CD4-positive, alpha-beta T cell (primary cell): ENCODE measurements at places on chromosomes 1 and 21.

GRCh38 chr1:214076708-214077065 lies 88.9 kb downstream of the PROX1 start:
- no peak for DNase-seq

GRCh38 chr1:16007671-16008341 lies 3.8 kb downstream of the SRARP start:
- no peak for DNase-seq

DNA sequence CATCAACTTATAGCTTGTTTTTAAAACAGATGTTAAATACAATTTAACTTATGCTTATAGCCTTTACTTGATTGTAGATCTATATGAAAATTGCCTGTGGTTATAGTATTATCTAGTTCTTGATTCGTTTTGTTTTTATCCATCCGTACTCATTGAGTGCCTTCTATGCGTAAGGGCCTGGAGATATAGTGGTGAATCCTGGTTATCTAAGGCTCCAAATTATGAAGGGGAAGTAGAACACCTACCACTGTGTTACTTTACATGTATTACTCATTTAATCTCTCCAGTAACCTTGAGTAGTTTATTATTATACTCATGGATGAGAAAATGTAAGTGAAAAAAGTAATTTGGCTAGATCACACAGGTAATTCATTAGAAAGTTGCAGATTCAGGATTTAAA lies 121.8 kb downstream of the OSBPL9 start:
- DNase-seq: no peak

GRCh38 chr1:222171005-222171404 lies 376.9 kb downstream of the HHIPL2 start:
- DNase-seq: no peak

DNA sequence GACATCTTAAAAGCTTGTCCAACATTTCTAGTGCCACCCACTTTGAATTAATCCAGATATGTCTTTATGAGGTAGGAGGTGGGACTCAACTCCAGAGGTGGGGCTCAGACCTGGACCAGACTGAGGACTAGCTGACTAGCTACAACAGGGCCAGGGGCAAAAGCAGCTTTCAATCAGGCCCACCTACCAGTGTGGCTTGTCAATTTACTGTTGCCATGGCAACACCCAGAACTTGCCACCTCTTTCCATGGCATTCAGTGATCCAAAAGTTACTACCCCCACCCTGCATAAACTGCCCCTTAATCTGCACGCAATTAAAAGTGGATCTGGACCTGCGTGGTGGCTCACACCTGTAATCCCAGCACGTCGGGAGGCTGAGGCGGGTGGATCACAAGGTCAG lies 113.2 kb upstream of the KAZN start:
- no peak for DNase-seq

- no peak for DNase-seq
Measured at GRCh38 chr1:31467005-31467674, 54.1 kb downstream of the SERINC2 start.

GRCh38 chr1:150777544-150777943 lies 12.0 kb upstream of the CTSS start:
- DNase-seq: no peak

GRCh38 chr1:2091611-2092604 lies 41.7 kb downstream of the PRKCZ start:
- DNase-seq: peak; percentile 30

- no peak for DNase-seq
Measured at GRCh38 chr1:97901017-97901658, 19.7 kb downstream of the DPYD start.

DNA sequence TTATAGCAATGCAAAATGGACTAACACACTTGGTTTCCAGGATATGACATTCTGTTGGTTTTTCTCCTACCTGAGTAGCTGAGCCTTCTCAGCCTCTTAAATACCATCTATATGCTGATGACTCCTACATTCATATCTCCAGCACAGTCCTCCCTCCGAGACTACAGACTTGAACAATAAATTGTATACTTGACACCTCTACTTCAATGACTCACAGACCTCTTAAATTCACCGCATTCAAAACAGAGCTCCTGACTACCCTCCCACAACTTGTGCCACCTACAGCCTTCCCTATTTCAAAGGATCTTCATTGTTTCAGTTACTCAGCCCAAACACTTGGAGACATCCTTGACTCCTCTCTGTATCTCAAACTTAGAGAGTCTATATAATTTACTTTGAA lies 66.8 kb upstream of the ASB17 start:
- no peak for DNase-seq

DNA sequence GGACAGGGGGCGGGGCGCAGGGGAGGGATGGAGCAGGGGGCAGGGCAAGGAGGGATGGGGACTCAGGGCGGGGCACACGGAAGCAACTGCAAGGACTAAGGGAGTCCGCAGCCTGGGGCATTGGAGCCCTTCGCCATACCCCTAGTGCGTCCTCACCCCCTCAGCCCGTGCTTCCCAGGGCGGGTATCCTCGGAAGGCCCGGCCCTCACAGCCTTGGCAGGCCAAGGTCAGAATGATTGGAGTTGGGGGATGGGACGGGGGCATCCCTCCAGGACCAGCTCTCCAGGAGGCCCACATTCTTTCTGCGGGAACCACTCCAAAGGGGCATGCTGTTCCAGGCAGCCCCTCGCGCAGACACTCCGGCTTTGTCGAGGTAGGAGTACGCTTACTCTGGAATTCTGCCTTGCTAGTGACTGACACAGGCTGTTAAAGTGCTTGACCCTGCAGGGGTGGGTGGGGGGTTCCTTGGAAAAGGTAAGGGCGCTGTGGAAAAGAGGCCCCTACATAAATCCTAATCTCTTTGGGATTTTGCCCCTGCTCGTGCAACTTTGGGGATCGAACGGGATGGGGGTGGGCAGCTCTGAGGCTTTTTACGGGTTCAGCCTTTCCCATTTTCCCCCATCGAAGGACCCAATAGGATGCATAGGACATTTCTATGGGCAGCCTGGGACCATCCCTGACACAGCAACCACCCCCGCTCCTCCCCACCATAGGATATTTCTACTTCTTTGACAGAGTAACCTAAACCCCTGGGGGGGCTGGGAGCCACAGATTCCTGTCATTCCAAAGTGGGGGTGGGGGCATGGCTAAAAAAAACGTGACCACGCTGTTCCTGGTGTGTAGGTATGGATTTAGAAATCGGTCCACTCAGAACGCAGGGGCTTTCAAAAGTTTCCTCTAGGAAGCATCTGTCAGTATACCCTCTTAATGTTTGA lies 738 bp upstream of the TRIM11 start:
- no peak for DNase-seq

DNA sequence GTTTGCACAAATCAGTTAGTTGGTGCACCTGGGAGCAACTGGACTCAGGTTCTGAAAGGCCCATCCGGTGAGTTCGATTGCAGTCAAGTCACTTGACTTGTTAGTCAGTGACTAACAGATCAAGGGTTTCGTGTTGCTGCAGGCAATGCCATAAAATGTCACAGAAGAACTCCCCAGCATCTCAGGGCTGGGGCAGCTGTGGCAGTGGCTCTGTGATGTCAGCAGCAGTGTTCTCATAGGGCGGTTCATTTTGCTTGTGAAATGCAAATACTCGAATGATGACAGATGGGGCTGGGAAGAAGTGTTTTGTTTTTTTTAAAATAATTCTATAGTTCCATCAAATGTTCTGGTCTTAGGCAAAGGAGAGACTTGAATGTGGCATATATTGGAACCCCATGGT lies 287.8 kb downstream of the LMX1A start:
- DNase-seq: no peak

DNA sequence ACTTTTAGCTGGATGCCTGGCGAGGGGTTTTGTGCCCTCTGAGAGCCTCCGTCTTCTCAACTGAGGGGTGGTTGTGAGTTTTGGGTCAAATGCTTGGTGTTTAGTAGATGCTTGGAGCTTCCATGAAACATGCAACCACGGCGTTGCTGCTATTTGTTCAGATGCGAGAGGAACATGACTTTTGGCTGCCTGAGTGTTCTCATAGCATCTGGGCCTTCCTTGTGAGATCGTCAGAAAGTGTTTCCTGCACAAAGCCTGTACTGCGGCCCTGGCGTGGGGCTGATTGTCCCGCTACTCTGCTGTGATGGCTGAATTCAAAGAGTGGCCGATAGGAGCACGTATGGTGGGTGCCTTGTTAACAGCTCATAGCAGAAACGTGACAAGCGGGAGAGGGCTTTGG lies 69.8 kb upstream of the FAM3B start:
- DNase-seq: no peak

DNA sequence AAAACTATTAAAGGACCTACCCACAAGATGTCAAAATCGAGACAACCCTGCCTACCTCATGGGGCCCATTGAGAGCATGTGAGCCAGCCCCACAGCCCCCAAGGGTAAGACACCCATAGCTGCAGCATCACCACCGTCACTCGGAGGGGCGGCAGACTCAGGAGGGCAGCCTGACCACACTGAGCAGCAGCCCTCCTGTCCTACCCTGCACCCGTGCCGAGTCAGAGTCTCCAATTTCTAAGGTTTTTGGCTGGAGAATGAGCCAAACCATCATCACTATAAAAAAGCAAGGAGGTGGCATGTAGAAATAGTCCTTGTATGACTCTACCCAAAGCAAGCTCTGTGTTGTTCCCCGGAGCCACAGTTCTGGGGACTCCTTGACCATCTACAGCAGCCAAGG lies 94.7 kb downstream of the SSBP3 start:
- DNase-seq: no peak

DNA sequence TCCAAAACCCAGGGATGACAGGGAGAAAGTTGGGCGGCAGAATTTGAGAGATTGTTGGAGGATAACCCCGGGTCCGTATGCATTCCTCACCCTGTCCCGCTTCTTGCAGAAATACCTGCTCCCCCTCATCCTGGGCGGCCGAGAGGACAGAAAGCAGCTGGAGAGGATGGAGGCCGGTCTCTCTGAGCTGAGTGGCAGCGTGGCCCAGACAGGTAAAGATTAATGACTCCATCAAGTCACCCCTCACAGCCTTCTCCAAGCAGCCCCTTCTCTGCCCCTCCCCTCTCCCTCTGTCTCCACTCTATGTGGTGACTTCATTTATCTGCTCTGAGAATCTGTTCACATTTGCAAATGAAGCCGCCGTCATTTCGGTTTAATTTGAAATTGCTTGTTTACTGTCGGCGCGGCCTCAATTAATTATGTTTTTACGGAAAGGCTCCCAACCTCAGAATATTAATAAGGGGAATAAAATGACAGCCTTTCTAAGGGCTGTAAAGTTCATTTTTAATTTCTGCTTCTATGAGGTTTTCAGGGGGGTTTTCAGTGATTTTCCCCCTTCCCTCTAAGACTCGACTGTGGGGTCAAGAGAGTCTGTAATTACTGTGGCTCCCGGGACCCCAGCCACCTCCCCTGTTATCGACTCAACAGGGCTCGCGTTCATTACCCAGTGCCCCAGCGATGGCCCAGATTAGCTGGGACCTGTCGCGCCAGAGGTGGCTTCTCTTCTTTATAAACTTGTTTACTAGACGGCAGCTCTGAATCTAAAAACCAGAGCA lies 148.3 kb downstream of the PEX14 start:
- no peak for DNase-seq

- no peak for DNase-seq
Measured at GRCh38 chr1:170886460-170886859, 48.9 kb upstream of the MROH9 start.

- DNase-seq: no peak
Measured at GRCh38 chr1:29323636-29324035, 87.3 kb downstream of the PTPRU start.

DNA sequence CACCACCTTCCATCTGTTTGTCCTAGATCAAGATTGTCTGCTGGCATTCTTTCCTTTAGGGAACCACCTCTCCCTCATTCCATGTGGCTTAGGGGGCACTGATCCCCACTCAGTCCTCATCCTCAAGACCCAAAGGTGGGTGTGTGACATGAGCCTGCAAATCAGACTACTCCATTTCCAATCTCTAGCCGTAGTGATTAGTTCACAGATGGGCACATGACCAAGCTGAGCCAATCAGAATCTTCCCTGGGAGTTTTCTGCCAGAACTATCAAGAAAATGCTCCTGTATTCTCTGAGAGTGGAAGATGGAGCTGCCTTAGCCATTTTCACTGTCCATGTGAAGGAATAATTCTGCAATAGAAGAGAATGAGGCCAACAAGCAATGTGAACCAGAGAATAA lies 19.3 kb upstream of the PTPRF start:
- no peak for DNase-seq

DNA sequence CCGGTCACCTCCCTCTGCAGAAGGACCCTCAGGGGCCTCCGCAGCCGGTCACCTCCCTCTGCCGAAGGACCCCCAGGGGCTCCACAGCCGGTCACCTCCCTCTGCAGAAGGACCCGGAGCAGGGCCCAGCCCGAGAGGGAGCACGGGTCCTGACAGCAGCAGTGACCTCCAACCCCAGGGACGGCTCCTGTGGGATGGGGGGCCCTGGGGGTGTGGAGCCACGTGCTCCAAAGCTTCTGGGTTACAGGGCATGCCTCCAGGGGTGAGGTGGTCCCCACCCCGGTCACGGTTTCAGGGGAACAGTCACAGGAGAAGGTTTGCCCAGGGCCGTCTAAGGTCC lies 40.3 kb downstream of the SLC19A1 start:
- no peak for DNase-seq

GRCh38 chr21:29849735-29850176 lies 90.0 kb downstream of the GRIK1 start:
- DNase-seq: peak; percentile 62
